ENCODE measurements at places on chromosomes 12 and 14. TPM values are rescaled to one million over a fixed set of nuclear protein-coding genes. Genes with fewer than 3 reads are reported as not detected.

DNA sequence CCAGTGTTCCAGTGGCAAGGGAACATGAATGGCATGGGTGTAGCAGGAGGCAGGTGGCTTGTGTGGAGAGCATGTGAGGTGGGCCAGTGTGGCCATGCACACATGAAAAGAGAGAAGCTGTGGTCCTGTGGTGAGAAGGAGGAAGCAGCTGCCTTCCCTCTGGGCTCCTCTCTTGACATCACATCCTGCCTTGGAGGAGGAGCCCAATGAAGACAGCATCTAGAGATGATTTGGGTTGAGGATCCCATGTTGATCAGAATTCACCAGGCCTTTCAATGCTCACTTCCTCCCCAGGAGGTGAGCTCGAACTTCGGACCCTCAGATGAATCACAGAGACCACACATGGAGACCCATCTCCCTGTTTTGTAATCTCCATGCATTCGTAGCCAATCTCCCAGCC, 82.6 kb downstream of the LRRC74A start:
- no peak for DNase-seq

DNA sequence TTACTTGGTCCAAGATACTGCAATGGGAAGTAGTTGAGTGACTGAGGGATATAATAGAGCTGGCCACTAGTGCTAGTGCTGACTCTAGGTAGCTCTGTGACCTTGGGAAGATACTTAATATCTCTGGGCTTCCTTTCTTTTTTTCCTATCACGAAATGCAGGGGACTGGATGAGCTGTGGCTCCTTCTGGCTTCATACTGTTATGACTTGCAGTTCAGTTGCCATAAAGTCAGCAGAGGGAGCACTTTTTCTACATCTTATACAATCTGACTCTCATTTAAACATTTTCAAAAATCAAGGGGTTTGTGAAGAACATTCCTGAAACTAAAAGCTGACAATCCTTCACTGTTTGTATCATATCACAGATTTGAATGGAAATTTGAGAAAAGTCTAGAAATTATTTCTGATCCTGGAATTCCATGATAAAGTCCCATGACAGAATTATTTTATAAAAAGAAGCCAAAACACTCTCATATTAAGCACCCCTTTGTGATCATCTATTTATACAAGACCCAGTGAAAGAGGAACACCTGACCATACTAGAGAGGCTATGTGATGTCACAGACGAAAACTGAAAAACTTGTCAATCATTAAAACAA, 5.3 kb downstream of the BHLHE41 start:
- no peak for DNase-seq

- DNase-seq: no peak
Measured at GRCh38 chr12:25364529-25365339, 114.0 kb upstream of the KRAS start.

DNA sequence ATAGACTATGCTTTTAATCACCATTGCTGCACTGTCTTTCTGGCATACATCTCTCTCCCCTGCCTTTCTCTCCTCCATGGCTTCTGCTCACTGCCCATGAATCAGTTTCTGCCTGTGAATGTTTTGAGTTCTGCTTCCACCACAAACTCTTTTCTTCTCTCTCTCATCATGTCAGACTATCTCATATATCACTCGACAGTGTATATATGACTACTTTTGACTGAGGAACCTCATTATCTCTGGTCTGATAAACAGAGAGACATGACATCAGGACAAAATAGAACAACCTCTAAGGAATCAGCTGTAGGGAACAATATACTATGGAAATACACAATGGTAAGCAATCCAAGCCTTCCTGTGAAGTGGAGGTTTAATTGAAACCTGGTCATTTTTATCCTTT, 177.9 kb downstream of the FOXA1 start:
- DNase-seq: no peak

- DNase-seq: no peak
Measured at GRCh38 chr12:120529641-120530417, 871 bp upstream of the COQ5 start.

GRCh38 chr12:49055978-49056754, 4.4 kb downstream of the KMT2D start:
- DNase-seq: no peak

DNA sequence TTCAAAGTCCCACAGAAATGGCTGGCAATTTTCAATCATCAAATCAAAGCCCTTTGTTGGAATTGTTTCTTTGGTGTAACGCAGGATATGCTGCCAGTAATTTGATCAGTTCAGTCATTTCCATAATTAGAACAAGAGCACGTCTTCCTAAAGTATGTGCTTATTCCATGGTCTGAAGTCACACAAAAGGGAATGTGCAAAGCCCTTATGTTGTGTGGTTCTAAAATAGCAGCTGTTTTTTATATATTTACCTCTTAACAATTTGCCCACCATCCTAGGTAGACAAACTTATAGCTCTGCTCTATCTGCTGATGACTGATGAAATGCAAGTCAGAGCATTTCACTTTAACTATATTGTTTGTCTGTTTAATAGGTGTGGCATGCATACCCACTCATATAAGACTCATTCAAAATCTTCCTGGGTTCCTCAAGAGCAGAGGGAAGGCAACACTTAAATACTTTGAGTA, 176.1 kb upstream of the SLC38A2 start:
- DNase-seq: no peak

- no peak for DNase-seq
Measured at GRCh38 chr12:113788020-113788856, 177.9 kb downstream of the RBM19 start.

DNA sequence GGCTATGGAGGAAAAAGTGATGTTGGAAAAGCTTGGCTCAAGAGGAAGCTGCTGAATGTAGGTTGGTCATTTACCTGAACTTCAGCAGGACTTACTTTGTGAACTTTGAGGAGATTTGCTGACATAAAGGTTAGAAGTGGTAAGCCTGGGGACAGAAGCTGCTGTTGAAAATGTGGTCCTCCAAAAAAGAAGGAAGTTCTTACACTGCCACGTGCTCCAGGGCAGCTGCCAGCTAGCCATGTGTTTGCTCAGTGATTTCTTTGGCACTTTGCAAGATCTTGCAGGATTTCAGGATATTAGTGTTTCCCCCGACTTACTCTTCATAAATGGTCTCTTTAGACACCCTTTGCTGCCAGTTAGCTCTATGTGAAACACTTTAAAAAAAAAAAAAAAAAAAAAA, 14.8 kb upstream of the DYRK2 start:
- no peak for DNase-seq

GRCh38 chr14:103205541-103205906, 82.3 kb downstream of the TNFAIP2 start:
- DNase-seq: no peak

GRCh38 chr12:111318450-111318849, 50.4 kb downstream of the PHETA1 start:
- DNase-seq: no peak

DNA sequence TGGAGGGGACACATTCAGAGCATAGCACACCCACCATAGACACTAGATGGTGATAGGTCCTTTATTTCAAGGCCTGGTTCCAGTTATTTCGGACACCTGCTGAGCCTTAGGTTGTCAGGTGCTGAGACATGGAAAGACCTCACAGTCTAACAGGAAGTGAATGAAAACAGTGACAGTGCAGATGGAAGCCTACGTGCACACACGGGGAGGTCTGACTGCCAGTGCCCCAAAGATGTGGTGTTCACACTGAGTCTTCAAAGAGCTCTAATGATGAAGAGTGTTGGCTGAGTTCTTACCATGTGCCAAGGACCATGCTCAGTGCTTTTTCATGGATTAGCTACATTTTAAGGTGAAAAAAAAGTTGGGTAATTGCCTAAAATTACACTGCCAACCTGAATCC, 46.6 kb downstream of the CKB start:
- DNase-seq: no peak

TAS2R43 gene
- polyA plus RNA-seq: 0.09 TPM

ADAMTS20 gene
- polyA plus RNA-seq: not detected

OTX2 gene
- polyA plus RNA-seq: not detected

STON2 gene
- polyA plus RNA-seq: 6.2 TPM

TSPAN19 gene
- polyA plus RNA-seq: not detected

MUCL1 gene
- polyA plus RNA-seq: not detected

COX6A1 gene
- polyA plus RNA-seq: 211 TPM

TGM1 gene
- polyA plus RNA-seq: 1.3 TPM

SLC17A8 gene
- not detected for polyA plus RNA-seq

All from psoas muscle (tissue), 8 donors.